Right forelimb (tissue), 1 donor: ENCODE measurements at places on chromosomes 1 and 21.

DNA sequence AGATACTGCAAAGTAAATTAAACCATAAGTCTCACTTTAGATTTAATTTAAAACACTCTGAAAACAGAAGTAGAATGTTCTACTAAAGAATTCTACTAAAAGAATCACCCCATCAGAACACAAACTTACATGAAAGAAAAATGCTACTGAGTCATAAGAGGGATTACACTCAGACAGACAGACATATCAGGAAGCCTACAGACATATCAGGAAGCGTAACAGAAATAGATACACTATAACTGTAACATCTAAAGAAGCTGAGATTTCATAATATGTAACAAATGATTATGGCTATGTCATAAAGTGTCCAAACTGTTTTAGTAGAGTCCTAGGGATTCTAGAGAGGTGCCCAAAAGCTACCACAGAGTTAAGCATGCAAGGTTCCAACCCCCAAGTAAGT is 23.9 kb downstream of the FOXJ3 start:
- no peak for DNase-seq

DNA sequence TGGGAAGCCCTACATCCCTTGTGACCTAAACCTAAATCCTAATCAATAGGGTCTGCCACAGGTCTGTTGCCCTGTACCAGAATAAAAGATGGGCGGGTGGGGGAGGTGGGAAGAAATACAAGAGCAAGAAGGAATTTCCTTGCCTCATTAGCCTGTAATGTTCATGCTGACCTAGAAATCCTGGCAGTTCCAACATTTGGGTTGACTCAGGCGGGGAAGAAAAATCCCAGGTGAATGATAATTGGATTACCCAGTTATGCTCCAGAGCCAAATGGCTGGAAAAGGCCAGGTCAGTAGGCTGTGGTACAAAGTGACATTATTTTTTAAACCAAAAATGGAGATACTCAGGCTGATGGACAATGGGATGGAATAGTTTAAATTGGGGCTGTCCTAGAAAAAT is 27.3 kb upstream of the A3GALT2 start:
- DNase-seq: no peak

DNA sequence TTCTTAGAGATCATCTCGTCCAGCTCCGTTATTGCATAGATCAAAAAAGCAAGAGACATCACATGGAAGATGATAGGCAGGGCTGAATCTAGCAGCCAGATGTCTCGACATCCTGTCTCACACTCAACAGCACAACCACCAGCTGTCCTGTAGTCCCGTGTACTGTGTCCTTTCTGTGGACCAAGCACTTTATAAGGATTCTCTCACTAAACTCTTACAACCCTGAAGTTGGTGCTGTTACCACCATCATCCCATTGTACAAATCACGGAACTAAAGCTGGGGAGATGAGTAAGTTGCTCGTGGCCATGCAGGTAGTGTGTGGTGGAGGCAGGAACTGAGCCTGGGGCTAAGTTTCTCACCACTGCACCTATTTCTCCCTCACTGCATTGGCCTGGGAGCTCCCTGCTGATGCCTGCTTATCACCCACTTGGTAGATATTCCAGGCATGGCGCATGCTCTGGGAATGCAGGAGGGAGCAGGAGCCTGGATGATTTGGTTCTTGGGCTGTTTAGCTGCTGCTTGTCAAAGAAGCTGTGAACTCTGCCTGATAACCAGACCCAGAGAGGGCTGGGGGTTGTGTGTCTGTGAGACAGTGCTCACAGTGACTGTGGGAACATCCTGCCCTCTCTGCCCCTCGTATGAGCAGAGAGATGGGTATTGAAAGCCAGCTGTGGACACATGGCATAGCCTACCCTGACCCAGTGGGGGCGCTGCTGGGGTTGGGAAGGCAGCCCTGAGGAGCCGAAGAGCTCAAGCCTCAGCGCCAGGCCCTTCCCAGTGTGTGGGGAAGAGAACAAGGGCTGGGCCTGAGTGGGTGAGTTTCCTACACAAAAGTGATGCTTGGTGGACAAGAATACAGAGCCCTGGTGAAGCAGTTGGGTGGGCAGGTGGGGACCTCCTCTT is 13.6 kb downstream of the PPFIA4 start:
- DNase-seq: no peak

GRCh38 chr1:116997636-116998035 is 3.9 kb upstream of the CD101 start:
- DNase-seq: no peak

DNA sequence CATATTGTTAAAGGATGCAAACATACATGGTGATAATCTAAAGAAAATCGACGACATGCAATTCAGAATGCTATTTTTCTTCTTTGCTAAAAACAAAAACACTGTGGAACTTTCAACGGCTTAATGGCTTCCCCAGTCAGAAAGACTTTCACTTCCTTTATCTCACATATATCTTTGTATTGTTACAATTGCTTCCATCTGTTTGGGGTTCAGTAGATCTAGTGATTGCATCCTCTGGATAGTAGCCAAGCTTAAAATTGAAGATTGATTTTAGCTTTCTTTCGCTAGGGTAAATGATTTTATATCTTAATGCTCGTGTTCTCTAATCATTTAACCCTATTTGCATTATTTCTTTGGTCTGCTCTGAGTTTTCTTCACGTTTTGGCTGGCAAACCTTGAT is 31.8 kb upstream of the ADAMTS1 start:
- no peak for DNase-seq
